T-helper 17 cell (primary cell): ENCODE measurements at places on chromosomes 1 and 21. TPM values are rescaled to one million over a fixed set of nuclear protein-coding genes. Genes with fewer than 3 reads are reported as not detected.

GSTM5 gene
- total RNA-seq, result 0.60 TPM

ORC1 gene
- total RNA-seq, result 2.0 TPM

ILDR2 gene
- 0.20 TPM for total RNA-seq

CELA3B gene
- total RNA-seq, result not detected

KCND3 gene
- 0.12 TPM for total RNA-seq

ZSWIM5 gene
- 1.6 TPM for total RNA-seq

CELSR2 gene
- 3.2 TPM for total RNA-seq

TSSK3 gene
- not detected for total RNA-seq

TMPRSS15 gene
- total RNA-seq, result not detected

ETNK2 gene
- 12.7 TPM for total RNA-seq

VWA1 gene
- total RNA-seq, result not detected

LCA5L gene
- 0.57 TPM for total RNA-seq

DNA sequence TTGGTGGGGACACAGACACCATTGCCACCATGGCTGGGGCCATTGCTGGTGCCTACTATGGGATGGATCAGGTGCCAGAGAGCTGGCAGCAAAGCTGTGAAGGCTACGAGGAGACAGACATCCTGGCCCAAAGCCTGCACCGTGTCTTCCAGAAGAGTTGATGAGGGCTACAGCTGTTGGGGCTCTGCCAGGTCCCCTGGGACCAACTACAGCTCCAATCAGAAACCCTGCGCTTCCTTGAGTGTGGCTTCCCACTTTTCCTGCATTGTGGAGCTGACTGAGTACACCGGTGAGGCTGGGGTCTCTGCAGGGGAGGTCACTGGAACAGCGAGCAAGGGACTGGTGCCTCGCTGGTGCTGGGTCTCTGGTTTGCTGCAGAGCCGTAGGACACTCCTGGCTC is 4.5 kb downstream of the ADPRS start:
- no peak overlapping the region for H3K27ac ChIP-seq

GRCh38 chr1:55820501-55820900 is 605.3 kb upstream of the USP24 start:
- H3K27ac ChIP-seq, result no peak overlapping the region
- H3K36me3 ChIP-seq, result no peaks in the 10 kb centered on the region
- peaks cover 12% of the 10 kb centered on the region for H3K4me1 ChIP-seq
- H3K4me3 ChIP-seq, result no peak overlapping the region
- H3K27me3 ChIP-seq, result peaks cover 20% of the 10 kb centered on the region
- DNase-seq, result no peak

DNA sequence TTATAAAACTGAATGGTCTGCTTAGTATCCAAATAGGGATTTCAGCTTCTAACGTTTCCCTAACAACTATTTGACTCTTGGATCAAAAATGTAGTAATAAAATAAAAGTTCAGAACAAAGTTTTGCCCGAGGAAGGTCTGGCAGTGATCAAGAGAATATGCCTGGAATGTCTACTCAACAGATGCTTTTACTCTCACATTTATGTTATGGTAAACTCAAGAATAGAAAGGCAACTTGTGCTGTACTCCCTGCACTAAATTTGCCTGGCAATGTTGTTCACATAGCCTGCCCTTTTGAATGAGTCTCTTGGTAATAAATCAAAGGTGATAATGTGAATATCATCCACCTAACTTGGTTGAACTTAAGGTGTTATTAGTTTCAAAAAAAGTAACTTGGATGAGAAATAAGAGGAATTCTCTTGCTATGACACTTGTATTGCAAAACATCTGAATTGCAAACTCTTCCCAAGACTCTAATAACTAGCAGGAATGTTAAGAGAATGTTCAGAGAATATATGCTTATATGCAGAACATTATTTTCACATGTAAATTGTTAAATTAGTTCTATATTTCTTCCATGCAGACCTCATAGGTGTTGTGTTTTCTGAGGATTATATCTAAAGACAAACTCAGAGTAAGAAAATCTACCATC is 215.8 kb downstream of the COL24A1 start:
- H3K4me3 ChIP-seq, result no peak overlapping the region
- no peak overlapping the region for H3K27ac ChIP-seq
- H3K27me3 ChIP-seq, result no peaks in the 10 kb centered on the region
- DNase-seq, result no peak
- H3K36me3 ChIP-seq, result no peaks in the 10 kb centered on the region

GRCh38 chr21:36722370-36723368 is 23.8 kb downstream of the SIM2 start:
- no peak overlapping the region for H3K27ac ChIP-seq
- peaks cover 68% of the 10 kb centered on the region for H3K27me3 ChIP-seq
- peaks cover 3% of the 10 kb centered on the region for H3K4me1 ChIP-seq

- H3K4me1 ChIP-seq, result no peaks in the 10 kb centered on the region
- H3K27me3 ChIP-seq, result peaks cover 24% of the 10 kb centered on the region
- H3K27ac ChIP-seq, result no peak overlapping the region
- no peaks in the 10 kb centered on the region for H3K36me3 ChIP-seq
- no peak for DNase-seq
Measured at GRCh38 chr1:118144684-118145083, 40.3 kb downstream of the SPAG17 start.

DNA sequence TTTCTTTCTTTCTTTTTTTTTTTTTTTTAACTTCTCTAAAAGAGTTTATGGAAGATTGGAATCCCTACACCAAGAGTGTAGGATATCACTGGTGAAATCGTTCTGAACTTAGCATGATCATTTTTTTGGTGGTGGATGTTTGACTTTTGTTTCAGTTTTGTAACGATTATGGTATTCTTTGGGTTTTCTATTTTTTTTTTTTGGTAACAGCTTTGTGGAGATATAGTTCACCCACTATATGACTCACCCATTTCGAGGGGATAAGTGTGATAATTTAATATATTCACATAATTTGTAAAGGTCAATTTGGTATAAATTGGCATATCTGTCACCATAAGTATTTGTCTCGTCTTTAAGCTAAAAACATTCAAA is 29.2 kb downstream of the AGPAT3 start:
- H3K36me3 ChIP-seq, result no peaks in the 10 kb centered on the region
- peak overlapping the region; percentile 89 for H3K27ac ChIP-seq
- no peak for DNase-seq
- H3K4me1 ChIP-seq, result peaks cover 27% of the 10 kb centered on the region
- no peaks in the 10 kb centered on the region for H3K27me3 ChIP-seq
- H3K4me3 ChIP-seq, result peak overlapping the region; percentile 91

- no peak overlapping the region for H3K4me3 ChIP-seq
- peaks cover 4% of the 10 kb centered on the region for H3K27me3 ChIP-seq
- H3K36me3 ChIP-seq, result no peaks in the 10 kb centered on the region
- DNase-seq, result no peak
Measured at GRCh38 chr1:55052221-55053142, 13.1 kb downstream of the PCSK9 start.

DNA sequence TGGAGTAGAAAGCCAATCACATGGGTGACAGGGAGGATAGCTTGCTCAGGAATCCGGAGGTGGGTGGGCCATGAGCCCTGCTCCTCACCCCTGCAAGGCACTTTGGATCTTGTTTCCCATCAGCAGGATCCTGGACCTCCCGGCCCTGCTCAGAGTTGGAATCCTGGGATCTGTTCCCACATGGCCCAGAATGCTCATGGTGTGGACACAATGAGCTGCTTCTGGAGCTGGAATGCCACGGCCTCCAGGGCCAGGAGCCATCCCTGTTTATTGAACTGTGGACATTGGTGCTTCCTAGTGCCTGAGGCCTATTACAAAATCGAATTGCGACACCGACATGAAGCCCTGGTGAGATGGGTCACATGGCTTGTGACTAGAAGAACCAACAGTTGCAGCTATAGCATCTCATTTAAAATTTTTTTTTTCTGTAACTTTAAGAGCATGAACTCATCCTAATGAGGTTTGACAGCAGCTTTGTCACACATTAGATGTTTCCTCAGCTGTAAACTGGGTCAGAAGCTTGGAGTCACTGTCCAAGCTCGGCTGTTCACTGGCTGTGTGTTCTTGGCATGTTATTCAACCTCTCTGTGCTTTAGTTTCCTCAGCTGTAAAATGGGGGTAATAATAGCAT is 40.4 kb upstream of the GOLT1A start:
- H3K27me3 ChIP-seq, result peaks cover 32% of the 10 kb centered on the region
- H3K27ac ChIP-seq, result no peak overlapping the region
- H3K36me3 ChIP-seq, result peaks cover 3% of the 10 kb centered on the region
- no peak overlapping the region for H3K4me3 ChIP-seq
- peaks cover 13% of the 10 kb centered on the region for H3K4me1 ChIP-seq

DNA sequence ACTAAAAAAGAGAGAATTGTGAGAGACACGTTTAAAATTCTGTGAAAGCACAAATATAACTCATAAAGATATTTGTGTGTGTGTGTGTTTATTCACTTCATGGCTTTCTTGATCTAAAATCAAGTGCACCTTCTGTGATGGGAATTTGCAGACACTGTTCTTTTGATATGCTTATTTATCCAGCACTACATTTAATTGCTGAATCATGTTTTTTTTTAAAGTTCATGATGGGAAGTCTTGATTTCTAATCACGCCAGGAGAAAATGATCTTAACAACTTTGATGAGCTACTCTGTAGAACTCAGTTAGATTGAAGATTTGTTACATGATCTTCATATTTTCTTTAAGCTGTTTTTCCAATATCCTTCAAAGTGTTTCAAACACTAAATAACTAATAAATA is 35.0 kb downstream of the KCNT2 start:
- H3K4me1 ChIP-seq, result no peaks in the 10 kb centered on the region
- no peak overlapping the region for H3K27ac ChIP-seq
- H3K36me3 ChIP-seq, result no peaks in the 10 kb centered on the region
- DNase-seq, result no peak

DNA sequence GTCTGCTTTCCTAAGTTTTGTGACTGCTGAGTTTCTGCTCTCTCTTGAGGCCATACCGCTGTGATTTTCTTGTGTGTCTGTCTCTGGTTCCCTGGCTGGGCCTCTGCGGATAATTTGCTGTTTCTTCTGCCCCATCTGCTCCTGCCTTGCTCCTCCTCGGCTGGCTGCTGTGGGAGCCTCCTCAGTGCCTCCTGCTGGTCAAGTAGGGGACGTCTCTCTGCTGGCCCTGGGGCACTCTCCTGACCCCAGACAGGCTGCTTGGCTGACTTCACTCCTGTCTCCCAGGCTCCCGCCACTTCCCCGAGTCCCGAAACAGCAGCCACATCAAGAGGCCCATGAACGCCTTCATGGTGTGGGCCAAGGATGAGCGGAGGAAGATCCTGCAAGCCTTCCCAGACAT is 28.5 kb downstream of the ETNK2 start:
- no peak overlapping the region for H3K27ac ChIP-seq
- no peak for DNase-seq
- H3K27me3 ChIP-seq, result no peaks in the 10 kb centered on the region
- no peaks in the 10 kb centered on the region for H3K4me1 ChIP-seq
- no peaks in the 10 kb centered on the region for H3K36me3 ChIP-seq
- no peak overlapping the region for H3K4me3 ChIP-seq

DNA sequence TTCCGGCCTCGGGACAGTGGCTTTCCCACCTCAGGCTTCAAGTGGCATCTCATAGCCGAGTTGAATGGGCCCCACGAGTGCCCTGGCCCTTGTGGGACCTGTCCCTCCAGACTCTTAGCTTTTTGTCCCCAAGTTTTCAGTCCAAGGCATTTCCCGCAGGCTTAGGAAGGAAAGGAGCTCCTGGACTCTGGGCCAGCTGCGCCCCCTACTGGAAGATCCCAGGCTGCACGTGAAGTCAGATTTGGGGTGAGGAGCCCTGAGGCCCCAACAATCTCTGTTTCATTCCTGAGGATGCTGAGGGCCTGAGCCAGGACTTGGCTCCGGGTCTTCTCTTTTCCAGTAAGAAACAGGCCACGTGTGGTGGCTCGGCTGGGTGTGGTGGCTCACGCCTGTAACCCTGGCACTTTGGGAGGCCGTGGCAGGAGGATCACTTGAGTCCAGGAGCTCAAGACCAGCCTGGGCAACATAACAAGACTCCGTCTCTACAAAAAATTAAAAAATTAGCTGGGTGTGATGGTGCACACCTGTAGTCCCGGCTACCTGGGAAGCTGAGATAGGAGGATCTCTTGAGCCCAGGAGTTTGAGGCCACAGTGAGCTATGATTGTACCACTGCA is 67.4 kb downstream of the ARHGEF10L start:
- no peaks in the 10 kb centered on the region for H3K36me3 ChIP-seq
- H3K4me3 ChIP-seq, result no peak overlapping the region
- no peak for DNase-seq
- H3K27ac ChIP-seq, result no peak overlapping the region

DNA sequence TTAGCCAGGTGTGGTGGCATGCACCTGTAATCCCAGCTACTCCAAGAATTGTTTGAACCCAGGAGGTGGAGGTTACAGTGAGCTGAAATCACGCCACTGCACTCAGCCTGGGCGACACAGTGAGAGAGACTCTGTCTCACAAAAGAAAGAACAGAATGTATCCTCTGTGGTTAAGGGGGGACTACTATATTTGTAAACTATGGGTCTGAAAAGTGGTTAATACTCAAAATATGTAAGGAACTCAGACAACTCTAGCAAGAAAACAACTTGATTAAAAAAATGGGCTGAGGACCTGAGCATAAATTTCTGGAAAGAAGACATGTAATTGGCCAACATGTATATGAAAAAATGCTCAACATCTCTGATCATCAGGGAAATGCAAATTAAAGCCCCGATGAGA is 11.2 kb downstream of the FNBP1L start:
- H3K36me3 ChIP-seq, result peaks cover 2% of the 10 kb centered on the region
- no peak overlapping the region for H3K27ac ChIP-seq
- DNase-seq, result no peak
- no peak overlapping the region for H3K4me3 ChIP-seq

DNA sequence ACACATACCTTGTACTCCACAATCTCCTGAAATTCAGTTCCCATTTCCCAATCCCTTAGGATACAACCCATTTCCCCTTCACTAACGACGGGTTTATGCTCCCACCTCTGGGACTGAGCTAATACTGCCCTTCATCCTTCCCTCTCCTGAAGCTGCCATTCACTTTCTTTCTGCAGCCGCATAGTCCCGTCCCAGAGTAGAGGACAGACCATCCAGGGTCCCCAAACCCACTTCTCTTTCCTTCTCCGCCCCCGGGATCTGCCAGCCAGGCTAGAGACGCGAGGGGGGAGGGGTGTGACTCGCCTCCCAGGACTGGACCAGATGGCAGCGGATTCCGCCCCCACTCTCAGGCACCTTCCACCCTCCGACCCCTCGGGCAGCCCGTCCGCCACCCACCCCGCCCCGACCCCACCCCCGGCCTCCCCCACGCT is 679 bp downstream of the ABL2 start:
- H3K4me1 ChIP-seq, result peaks cover 27% of the 10 kb centered on the region
- H3K27ac ChIP-seq, result peak overlapping the region; percentile 67
- H3K36me3 ChIP-seq, result peaks cover 3% of the 10 kb centered on the region

DNA sequence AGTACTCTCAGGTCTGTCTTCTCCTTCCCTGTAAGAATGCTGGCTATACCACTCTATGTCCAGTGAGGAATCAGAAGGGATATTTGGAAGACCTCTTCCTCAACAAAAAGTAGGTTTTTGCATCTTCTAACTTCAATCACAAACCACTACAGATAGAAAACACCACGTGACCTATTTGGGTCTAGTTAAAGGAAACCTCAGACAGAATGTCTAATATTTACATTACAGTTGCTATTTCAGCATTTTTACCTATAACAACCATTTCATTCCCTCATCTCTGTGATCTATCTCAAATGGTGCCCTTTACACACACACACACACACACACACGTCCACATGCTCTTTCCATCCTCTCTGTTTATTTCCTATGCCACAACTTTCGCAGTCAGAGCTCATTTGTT is 7.9 kb upstream of the ADORA3 start:
- H3K36me3 ChIP-seq, result no peaks in the 10 kb centered on the region
- H3K4me1 ChIP-seq, result peaks cover 37% of the 10 kb centered on the region
- no peak for DNase-seq
- no peaks in the 10 kb centered on the region for H3K27me3 ChIP-seq
- H3K4me3 ChIP-seq, result no peak overlapping the region
